Activated CD8-positive, alpha-beta memory T cell treated with anti-CD3 and anti-CD28 coated beads, Interleukin-2, amount 10 ng/mL, durations not matched to agents 7 days and 5 days (primary cell): ENCODE measurements at places on chromosomes 2 and 18. TPM values are rescaled to one million over a fixed set of nuclear protein-coding genes. Genes with fewer than 3 reads are reported as not detected.

The COL6A3 gene
- 1.5 TPM for total RNA-seq

The IL36G gene
- not detected for total RNA-seq

The SLC4A3 gene
- total RNA-seq: not detected

The PDE11A gene
- not detected for total RNA-seq

The STEAP3 gene
- total RNA-seq: 0.15 TPM

The PDK1 gene
- total RNA-seq: 26.0 TPM

The GRHL1 gene
- total RNA-seq: 1.0 TPM

The ADD2 gene
- 0.45 TPM for total RNA-seq

The ST8SIA3 gene
- total RNA-seq: not detected

The BOK gene
- total RNA-seq: not detected

The PRKAG3 gene
- total RNA-seq: not detected

The LPIN1 gene
- total RNA-seq: 76.4 TPM

The HTR2B gene
- not detected for total RNA-seq

The SCRN3 gene
- 16.9 TPM for total RNA-seq

The DUSP2 gene
- 53.6 TPM for total RNA-seq

The SULT1C4 gene
- total RNA-seq: not detected
